ENCODE measurements at places on chromosomes 3 and 15.

DNA sequence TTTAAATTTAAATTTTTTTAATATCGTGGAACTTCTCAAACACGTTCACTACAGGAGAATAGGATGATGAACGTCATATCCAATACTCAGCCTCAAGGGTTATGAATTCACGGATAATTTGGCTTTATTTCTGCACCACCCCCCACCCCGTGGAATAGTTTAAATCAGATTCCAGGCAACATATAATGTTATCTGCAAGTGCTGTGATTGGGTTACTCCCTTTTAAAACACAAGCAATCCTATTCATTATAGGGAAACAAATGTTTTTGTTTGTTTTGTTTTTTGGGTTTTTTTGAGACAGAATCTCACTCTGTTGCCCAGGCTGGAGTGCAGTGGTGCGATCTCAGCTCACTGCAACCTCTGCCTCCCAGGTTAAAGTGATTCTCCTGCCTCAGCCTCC is 30.9 kb downstream of the BHLHE40 start:
- no peak for DNase-seq
- H3K4me3 ChIP-seq, result no peak overlapping the region
- H3K4me1 ChIP-seq, result peaks cover 64% of the 10 kb centered on the region

DNA sequence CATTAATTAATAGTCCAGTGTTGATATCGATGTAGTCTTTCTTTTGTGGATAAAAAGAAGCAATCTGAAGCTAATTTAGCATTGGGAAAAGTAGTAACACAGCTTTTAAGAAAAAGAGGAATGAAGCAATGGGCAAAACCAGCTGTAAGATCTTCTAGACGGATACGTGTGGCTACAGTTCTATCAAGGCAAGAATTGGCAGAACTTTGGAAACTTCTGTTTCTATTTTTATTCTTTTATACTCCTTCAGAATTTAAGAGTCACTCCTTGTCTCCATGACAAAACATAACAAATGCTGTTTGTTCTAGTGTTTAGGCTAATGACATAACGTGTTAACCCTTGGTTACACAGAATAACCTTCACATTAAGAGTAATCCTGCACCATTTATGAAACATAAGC is 289.2 kb downstream of the ROBO2 start:
- H3K27ac ChIP-seq, result no peak overlapping the region
- H3K27me3 ChIP-seq, result no peaks in the 10 kb centered on the region
- H3K4me3 ChIP-seq, result no peak overlapping the region
- no peak for DNase-seq
- no peaks in the 10 kb centered on the region for H3K4me1 ChIP-seq

DNA sequence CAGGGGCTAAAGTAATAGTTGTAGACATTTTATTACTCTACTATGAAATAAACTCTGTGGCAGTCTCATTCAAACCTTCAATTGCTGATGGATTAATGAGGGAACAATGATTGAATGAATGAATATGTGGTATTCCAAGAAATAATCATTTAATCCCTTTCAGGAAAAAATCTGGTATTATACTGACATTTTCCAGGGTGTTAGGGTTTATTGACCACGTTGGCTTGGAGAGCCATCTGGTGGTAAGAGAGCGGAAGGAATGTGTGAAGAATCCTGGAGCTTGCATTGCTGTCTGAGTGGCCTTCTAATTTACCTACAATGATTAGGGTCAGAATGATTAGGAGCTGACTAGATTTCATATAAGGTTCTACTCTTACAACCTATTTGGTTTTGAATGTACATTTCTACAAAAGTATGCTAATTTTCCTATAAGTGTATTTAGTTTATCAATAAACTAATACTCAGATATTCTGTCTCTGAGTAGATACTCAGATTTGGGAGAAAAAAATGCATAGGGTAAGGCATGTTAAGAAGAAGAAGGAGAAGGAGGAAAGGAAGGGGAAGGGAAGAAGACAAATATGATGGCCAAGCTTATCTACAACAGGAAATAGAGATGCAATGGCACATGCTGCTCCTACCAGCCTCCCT is 249.9 kb downstream of the ROBO1 start:
- H3K27me3 ChIP-seq, result no peaks in the 10 kb centered on the region
- H3K27ac ChIP-seq, result no peak overlapping the region
- DNase-seq, result no peak
- no peak overlapping the region for H3K4me3 ChIP-seq
- no peaks in the 10 kb centered on the region for H3K4me1 ChIP-seq
- no peaks in the 10 kb centered on the region for H3K36me3 ChIP-seq

GRCh38 chr3:121710347-121710746 is 39.2 kb downstream of the GOLGB1 start:
- H3K27me3 ChIP-seq, result no peaks in the 10 kb centered on the region
- H3K4me3 ChIP-seq, result no peak overlapping the region
- DNase-seq, result no peak

DNA sequence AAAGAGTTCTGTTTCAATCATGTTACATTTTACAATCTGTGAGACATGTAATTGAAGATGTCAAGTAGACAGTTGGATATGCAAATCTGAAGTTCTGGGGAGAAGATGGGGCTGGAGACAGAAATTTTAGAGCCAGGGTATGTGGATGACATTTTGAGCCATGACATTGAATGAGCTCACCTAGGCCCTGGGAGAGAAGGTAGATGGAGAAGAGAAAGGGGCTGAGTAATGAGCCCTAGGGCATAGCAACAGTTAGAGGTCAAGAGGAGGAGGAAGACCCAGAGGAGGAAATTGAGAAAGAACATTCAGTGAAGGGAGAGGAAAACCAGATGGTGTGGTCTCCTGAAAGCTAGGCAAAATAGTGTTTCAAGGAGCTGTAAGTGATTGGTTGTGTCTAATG is 15.3 kb downstream of the TMEM266 start:
- no peaks in the 10 kb centered on the region for H3K4me1 ChIP-seq
- H3K27me3 ChIP-seq, result peaks cover 9% of the 10 kb centered on the region
- H3K4me3 ChIP-seq, result no peak overlapping the region
- no peak overlapping the region for H3K27ac ChIP-seq

- H3K36me3 ChIP-seq, result no peaks in the 10 kb centered on the region
- no peak overlapping the region for H3K27ac ChIP-seq
- no peak overlapping the region for H3K4me3 ChIP-seq
- H3K27me3 ChIP-seq, result peaks cover 33% of the 10 kb centered on the region
- no peaks in the 10 kb centered on the region for H3K4me1 ChIP-seq
Observed at GRCh38 chr15:31609906-31610305, 283.3 kb downstream of the KLF13 start.

- H3K4me3 ChIP-seq, result no peak overlapping the region
- H3K4me1 ChIP-seq, result peaks cover 11% of the 10 kb centered on the region
- peaks cover 21% of the 10 kb centered on the region for H3K27me3 ChIP-seq
- no peak for DNase-seq
- H3K36me3 ChIP-seq, result no peaks in the 10 kb centered on the region
Observed at GRCh38 chr15:66846031-66846430, 144.0 kb downstream of the SMAD6 start.

GRCh38 chr3:150911771-150912170 is 6.5 kb upstream of the MINDY4B start:
- no peaks in the 10 kb centered on the region for H3K4me1 ChIP-seq
- DNase-seq, result no peak
- no peak overlapping the region for H3K27ac ChIP-seq
- no peak overlapping the region for H3K4me3 ChIP-seq

DNA sequence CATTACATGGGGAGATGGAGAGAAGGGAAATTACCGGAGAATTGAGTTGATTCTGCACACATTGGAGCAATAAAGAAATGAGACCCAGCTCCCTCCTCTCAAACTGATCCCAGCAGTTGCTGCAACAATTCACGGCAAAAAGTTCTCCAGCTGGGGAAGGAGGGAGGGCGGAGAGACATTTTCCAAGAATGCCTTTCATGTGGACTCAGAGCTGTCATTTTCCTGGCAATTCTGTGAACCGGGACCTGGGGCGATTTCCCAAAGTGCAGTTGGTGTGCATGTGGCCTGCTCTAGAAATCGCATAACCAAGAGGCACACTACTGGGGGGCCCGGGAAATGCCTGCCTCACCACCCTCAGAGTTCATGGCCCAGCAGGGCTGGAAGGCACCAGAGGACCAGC is 48.7 kb upstream of the IREB2 start:
- no peaks in the 10 kb centered on the region for H3K4me1 ChIP-seq
- peaks cover 33% of the 10 kb centered on the region for H3K27me3 ChIP-seq
- no peak overlapping the region for H3K27ac ChIP-seq

- no peaks in the 10 kb centered on the region for H3K36me3 ChIP-seq
- no peak for DNase-seq
- peak overlapping the region; percentile 53 for H3K27ac ChIP-seq
Observed at GRCh38 chr3:185958626-185959025, 20.8 kb upstream of the TRA2B start.

- H3K4me1 ChIP-seq, result peaks cover 3% of the 10 kb centered on the region
- H3K36me3 ChIP-seq, result peaks cover 6% of the 10 kb centered on the region
- DNase-seq, result no peak
- no peak overlapping the region for H3K4me3 ChIP-seq
Observed at GRCh38 chr3:13705051-13705450, 156.1 kb downstream of the FBLN2 start.

DNA sequence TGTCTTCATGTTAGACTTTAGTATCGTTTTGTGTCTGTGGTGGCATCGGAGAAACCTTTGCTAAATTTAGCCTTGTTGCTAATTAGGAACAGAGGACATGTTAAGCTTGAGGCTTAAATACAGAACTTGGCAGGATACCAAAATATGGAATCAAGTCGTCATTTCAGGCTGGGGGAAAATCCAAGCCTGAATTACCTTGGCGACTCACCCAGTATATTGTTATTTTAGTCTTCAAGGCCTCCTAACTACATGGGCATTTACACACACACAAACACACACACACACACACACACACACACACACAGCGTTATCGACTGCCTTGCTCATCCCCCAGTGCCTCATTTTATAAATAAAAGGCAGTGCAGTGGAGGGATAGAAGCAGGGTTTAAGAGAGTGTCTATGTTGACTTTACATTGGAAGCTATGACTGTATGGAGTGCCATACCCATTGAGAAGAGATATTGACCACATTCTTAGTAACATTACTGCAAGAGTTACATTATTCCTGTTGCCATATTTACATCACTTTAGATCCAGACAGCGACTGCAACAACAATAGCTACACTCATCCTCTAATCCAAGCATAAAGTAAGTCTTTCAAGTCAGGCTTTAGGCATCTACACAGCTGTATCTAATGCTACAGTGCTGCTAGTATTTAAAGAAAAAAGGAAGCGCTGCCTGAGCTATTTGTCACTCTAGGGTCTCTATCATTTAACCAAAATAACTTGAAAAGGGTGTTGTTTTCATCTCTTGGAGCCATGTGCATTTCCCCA is 210.8 kb upstream of the SEMA6D start:
- no peak overlapping the region for H3K4me3 ChIP-seq
- H3K36me3 ChIP-seq, result no peaks in the 10 kb centered on the region
- H3K27me3 ChIP-seq, result no peaks in the 10 kb centered on the region
- H3K4me1 ChIP-seq, result peaks cover 24% of the 10 kb centered on the region
- H3K27ac ChIP-seq, result no peak overlapping the region

- no peak for DNase-seq
- no peaks in the 10 kb centered on the region for H3K27me3 ChIP-seq
- no peaks in the 10 kb centered on the region for H3K36me3 ChIP-seq
- H3K4me3 ChIP-seq, result no peak overlapping the region
Observed at GRCh38 chr3:102177075-102177755, 257.6 kb upstream of the ZPLD1 start.

DNA sequence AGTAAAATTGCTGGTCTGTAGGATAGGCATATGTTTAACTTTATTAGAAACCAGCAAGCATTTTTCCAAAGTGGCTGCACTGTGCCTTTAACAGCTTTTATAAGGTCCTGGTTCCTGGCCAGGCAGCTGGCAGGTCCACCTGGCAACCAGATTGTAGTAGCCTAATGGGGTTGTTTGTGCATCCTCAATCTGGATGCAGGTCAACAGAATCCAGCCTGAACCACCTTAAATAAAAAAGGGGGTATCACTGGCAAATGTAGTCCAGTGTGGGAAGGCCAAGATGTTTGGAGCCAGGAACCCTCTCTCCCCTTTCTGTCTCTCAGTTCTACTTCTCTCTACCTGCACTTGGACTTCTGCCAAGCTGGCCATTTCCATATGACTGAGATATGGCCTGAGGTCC is 200.3 kb downstream of the ZNF621 start:
- H3K4me1 ChIP-seq, result no peaks in the 10 kb centered on the region
- H3K4me3 ChIP-seq, result no peak overlapping the region
- peaks cover 6% of the 10 kb centered on the region for H3K27me3 ChIP-seq
- no peak for DNase-seq

DNA sequence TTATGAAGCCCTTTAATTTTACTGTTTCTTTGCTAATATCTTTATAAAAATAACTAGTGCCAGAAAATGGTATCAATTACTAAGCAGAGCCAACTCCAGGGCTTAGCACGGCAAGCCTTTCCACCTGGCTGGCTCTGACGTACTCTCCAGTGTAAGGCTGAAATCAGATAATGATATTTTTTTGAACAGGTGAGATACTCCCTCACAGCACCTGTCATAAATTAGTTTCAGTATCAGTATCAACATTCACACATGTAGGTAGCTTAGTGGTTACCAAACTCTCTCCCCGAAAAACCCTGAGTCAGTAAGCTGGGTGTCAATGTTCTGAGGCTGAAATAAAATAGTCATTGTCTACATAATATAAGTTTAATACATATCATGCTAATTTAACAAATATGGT is 710.1 kb downstream of the SQOR start:
- no peak for DNase-seq
- H3K36me3 ChIP-seq, result no peaks in the 10 kb centered on the region
- H3K4me3 ChIP-seq, result no peak overlapping the region

DNA sequence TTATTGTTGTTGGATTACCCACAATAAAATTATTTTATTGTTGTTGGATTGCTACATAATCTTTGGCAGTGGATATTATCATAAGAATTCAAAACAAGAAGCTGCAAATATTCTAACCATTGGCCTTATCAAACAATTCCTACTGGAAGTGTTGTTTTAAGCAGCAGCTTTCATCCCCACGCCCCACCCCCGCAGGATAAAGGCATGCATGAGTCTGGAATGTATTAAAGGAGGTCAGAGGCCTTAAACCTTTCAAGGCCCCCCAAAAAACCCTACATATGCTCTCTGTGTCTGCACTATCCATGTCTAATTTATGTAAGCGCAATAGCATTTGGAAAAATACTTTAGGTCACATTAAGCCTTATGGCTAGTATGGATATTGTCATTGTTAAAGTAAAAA is 23.1 kb downstream of the P3H2 start:
- no peak for DNase-seq
- no peak overlapping the region for H3K4me3 ChIP-seq
- H3K27ac ChIP-seq, result no peak overlapping the region
- H3K36me3 ChIP-seq, result no peaks in the 10 kb centered on the region

GRCh38 chr15:89936051-89936785 is 23.5 kb upstream of the ARPIN start:
- no peak overlapping the region for H3K4me3 ChIP-seq
- peaks cover 2% of the 10 kb centered on the region for H3K4me1 ChIP-seq
- DNase-seq, result no peak
- H3K36me3 ChIP-seq, result no peaks in the 10 kb centered on the region
- no peak overlapping the region for H3K27ac ChIP-seq
- H3K27me3 ChIP-seq, result peaks cover 8% of the 10 kb centered on the region

DNA sequence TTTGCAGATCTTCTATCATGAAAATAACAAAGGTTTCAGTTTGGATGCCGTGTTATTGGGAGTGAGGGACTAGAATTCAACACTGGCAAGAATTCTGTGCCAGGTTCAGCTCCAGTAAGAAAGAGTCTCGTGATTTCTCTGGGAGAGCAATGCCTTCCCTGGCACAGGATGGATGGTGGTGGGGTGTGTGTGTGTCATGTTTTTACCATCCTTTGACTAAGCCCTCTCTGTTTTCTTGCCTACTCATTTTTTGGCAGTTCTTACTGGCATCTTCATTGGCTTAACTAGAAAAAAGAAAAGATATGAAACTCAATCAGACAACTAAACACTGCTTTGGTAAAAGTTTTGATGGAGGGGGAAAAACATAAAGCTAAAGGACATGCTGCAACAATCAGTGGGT is 86.6 kb downstream of the FMN1 start:
- no peak overlapping the region for H3K27ac ChIP-seq
- no peaks in the 10 kb centered on the region for H3K4me1 ChIP-seq
- peaks cover 23% of the 10 kb centered on the region for H3K27me3 ChIP-seq
- DNase-seq, result no peak
- H3K4me3 ChIP-seq, result no peak overlapping the region
- no peaks in the 10 kb centered on the region for H3K36me3 ChIP-seq

Data from stimulated activated naive B cell treated with anti-CD40 and anti-IgM and Interleukin-4, amounts not matched to agents 10 μg/mL and 1 μg/mL and 100 μg/mL, for 72 hours (primary cell).